GM20000 (cell line): ENCODE measurements at places on chromosomes 6 and 20.

GRCh38 chr20:8932192-8933165, 136.4 kb upstream of the PLCB4 start:
- no peak for DNase-seq

GRCh38 chr20:33526769-33527168, 36.9 kb downstream of the CBFA2T2 start:
- no peak for DNase-seq

DNA sequence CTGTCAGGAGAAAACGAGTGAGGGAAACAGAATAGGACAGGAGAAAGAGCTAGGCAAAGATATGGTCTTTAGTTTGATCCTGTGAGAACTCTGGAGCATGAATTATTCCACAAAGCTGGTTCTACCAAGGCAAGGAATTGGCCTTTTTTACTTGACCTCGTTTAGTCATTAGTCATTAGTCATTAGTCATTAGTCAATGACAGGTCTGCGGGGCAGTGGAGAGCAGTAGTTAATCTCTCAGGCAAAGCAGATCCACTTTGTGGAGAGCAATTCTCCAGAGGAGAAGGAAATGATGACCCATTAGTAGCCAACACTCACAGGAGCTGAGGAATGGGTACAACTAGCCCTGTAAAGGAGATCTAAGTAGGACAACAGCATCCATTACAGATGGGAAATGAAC, 22.0 kb upstream of the ABCC10 start:
- DNase-seq = no peak

DNA sequence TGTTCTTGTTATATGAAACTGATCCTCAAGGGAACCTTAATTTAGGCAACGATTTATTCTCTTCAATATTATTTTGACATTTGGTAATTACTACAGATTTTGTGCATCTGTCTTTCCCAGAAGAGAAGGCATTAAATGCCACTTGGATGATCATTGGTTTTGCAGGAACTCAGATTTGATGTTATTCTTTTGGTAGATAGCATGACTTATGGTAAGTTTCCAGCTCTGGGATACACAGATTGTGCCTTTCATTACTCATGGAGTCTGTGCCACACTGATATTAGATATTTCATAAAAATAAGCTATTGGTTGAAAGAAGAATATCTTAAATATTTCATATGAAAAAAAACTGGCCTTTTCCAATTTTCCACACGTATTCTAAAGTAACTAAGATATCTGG, 120.1 kb downstream of the AIG1 start:
- no peak for DNase-seq

- no peak for DNase-seq
Measured at GRCh38 chr6:129643968-129644367, 66.0 kb downstream of the ARHGAP18 start.

GRCh38 chr20:1334370-1334731, 5.4 kb upstream of the SDCBP2 start:
- no peak for DNase-seq

GRCh38 chr20:48725555-48725991, 102.2 kb downstream of the PREX1 start:
- no peak for DNase-seq

- DNase-seq = no peak
Measured at GRCh38 chr6:6998194-6998569, 109.6 kb upstream of the RREB1 start.

DNA sequence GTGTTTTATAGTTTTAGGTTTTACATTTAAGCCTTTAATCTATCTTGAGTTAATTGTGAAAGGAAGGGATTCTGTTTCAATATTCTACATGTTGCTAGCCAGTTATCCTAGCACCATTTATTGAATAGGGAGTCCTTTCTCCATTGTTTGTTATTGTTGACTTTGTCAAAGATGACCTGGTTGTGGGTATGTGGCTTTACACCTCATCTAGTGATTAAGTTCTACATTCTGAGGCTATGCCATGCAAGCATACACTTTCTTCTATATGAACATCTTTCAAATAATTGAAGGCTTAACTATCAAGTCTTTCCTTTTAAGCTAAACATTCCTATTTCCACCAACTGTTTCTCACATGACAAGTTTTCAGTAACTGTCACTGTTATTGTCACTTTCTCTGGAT, 46.1 kb downstream of the ME1 start:
- DNase-seq = no peak

GRCh38 chr6:169323221-169323620, 69.6 kb upstream of the THBS2 start:
- no peak for DNase-seq

DNA sequence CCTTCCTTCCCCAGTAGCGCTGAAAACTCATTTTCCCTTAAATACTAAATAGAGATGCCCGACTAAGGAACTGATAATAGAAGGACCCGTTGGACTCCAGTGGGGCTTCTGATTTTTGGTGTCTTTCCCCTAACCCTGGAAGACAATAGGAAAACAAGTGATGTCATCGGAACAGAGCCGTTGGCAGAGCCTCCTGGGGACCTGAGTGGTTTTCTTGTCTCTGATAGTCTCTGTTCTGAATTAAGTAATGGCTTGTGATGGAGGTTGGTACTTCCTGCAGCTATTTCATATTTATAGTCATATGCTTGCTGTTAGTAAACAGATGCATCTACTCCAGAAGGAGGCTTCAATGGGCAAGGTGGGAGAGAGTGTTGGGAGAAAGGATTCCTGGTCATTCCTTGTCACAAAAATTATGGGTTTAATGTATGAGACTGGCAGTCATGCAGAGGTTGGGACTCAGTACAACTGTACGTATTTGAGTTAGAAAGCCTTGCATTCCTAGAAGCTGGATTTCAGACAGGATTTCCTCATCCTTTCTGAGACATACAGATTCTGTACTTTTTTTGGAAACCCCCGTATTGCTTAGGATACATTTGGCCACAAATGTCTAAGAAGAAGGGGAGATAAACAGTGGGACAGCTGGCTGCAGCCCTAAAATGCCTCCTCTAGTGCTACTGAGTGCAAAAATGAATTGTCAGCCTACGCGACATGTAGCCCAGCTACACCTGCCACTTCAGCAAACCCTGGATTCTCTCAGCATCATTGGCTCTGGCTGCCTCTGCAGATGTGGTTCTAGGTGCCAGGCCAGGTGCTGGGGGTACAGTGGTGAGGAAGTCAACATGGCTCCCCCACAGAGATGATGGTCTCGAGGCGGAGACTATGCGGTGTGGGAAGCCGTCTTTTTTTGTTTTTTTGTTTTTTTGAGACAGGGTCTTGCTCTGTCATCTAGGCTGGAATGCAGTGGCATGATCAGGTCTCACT, 38.1 kb downstream of the CDS2 start:
- DNase-seq = no peak

DNA sequence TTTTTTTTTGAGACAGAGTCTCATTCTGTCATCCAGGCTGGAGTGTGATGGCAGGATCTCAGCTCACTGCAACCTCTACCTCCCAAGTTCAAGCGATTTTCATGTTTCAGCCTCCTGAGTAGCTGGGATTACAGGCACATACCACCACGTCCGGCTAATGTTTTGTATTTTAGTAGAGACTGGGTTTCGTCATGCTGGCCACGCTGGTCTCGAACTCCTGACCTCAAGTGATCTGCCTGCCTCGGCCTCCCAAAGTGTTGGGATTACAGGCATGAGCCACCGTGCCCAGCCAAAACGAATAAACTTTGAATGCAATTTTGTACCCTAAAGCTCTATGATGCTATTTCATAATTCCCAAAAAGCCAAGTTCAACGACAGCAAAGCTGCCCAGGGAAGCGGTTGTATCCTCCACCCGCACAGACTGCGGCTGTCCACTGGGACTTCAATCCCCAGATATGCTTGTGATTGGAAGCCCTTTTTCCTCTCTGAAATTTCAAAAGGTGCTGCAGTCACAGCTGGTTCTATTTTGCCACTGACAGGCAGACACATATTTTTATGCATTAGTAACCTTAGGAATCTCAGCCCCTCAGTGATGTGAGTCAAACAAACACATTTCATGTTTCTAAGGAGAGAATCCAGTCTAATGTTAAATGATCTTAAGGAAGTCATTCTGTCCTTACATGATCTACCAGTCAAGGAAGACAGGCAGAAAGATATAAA, 8.7 kb upstream of the RAMACL start:
- no peak for DNase-seq

DNA sequence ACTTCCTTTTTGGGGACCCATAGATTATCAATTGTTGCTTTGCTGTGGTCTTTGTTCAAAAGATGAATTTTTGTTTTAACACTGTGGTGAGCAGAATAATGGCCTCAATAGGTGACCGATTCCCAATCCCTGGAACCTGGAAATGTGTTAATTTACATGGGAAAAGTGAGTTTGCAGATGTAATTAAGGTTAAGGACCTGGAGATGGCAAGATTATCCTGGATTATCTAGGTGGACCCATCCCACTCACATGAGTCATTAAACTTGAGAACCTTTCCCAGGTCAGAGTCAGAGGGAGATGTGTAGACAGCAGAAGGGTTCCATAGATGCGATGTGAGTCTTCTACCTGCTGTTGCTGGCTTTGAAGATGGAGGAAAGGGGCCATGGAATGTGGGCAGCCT, 36.2 kb upstream of the HBS1L start:
- no peak for DNase-seq

- no peak for DNase-seq
Measured at GRCh38 chr6:167839343-167839742, 12.6 kb downstream of the AFDN start.

DNA sequence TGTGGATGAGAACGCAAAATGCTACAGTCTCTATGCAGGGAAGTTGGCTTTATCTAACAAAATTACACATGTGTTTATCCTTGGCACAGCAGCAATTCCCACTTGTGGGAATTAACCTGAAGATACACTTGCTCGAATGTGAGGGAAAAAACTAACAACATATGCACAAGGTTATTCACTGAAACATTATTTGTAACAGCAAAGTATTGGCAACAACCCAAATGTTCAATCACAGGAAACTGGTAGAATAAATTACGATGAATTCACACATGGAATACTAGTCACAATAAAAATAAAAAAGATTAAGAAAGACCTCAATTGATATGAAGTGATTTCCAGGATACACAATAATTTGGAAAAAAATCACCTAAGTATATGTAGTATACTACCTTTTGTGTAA, 68.1 kb upstream of the OGFRL1 start:
- no peak for DNase-seq

DNA sequence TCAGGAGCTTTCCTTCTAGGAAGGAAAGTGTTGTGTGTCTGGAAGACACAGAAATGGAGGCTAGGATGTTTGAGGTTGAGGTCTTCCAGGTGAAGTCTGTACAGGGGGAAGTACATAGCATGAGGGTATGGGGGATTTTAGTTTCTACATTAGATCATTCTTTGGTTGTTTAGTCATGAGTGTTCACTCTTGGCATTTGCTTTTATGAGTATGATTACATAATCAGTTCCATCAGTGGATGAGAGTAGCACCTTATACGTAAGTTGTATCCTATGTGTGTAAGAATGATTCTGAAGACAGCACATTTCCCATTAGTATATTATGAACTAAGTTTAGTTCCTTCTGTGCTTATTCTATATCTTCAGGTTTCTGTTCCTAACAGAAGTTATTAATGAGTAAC, 1.9 kb downstream of the CDYL start:
- peak; percentile 56 for DNase-seq

DNA sequence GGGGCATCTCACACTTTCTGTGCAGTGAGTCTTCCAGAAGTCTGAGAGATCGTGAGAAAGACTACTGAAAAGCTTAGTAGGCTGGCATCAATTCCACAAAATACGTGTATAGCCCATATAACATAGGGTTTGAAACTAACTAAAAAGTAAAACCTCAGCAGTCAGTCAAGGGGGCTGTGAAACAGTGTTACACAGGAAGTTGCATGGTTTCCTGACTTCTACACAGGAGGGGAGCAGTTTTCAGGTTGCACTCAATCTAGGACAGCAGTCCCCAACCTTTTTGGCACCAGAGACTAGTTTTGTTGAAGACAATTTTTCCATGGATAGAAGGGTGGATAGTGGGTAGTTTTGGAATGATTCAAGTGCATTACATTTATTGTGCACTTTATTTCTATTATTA, 4.7 kb upstream of the LY86 start:
- DNase-seq = no peak

DNA sequence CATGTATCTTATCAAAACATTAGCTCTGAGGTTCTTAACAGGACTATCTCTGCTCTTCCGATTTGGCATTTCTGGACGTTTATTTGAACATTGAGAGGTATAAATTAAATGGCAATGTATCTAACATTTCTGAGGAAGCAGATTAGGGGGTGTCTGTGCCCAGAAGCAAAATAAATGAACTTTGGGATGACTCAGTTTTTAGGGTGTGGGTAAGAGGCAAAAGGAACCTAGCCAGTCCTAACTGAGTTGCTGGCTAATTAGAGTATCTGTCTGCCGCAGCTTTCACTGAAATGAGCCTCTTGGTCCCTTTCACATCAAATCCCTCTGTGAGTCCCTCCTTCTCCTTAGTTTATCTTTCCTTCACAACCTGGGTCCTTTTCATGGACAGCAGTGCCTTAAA, 1.1 kb downstream of the RNF144B start:
- DNase-seq = no peak

- no peak for DNase-seq
Measured at GRCh38 chr6:81565071-81565470, 187.4 kb downstream of the TENT5A start.

DNA sequence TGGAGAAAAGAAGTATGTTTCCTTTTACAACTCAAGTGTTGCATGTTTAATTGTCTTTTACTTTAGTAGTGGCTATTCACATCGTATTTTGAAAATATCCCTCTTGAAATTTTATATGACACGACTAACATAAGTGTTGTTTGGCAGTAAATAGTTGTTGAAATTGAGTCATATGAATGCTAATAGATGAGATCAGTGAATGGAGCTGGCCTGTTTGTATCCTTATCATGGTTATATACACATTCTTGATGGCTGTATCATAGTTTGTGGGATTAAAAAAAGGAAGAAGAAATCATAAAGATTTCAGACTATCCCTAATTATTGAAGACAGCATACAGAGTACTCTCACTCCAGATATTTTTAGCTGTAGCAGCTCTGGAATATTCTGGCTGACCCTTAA, 8.2 kb upstream of the RAE1 start:
- no peak for DNase-seq

GRCh38 chr6:4316867-4317400, 181.6 kb upstream of the ECI2 start:
- no peak for DNase-seq

GRCh38 chr20:15240801-15241200, 903.4 kb upstream of the FLRT3 start:
- DNase-seq = no peak

DNA sequence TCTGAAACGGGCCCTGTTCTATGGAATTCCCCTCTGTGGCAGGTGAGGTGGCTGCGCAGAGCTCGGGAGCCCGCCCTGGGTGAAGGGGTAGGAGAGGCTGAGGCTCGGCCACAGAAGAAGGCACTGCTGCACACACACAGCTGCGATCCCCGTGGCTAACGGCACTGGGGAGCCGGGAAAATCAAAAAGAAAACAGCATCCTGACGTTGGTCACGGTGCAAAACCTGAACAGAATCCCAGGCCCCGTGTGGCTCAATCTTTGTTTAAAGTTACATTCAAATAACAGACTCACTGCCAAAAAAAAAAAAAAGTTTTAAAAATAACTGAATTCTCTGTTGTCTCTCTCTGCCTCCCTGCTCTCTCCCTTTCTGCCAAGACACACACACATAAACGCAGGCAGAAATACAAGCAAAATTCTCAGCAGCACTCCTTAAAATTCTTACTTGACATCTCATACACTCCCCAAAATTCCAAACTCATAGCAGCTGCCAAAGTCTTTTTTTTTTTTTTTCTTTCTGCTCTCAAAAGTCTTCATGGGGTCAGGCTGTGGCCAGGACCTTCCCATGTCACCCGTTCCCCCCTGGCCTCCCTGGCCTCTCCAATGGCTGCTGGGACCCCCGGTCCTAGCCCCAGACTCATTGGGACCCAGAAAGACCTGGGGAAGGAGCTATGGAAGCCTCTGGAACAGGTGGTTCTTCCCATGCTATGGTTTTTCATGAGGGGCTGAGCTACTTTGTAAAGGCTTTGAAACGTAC, 248.8 kb downstream of the TTLL2 start:
- no peak for DNase-seq
